ENCODE measurements at places on chromosomes 12 and 14.

DNA sequence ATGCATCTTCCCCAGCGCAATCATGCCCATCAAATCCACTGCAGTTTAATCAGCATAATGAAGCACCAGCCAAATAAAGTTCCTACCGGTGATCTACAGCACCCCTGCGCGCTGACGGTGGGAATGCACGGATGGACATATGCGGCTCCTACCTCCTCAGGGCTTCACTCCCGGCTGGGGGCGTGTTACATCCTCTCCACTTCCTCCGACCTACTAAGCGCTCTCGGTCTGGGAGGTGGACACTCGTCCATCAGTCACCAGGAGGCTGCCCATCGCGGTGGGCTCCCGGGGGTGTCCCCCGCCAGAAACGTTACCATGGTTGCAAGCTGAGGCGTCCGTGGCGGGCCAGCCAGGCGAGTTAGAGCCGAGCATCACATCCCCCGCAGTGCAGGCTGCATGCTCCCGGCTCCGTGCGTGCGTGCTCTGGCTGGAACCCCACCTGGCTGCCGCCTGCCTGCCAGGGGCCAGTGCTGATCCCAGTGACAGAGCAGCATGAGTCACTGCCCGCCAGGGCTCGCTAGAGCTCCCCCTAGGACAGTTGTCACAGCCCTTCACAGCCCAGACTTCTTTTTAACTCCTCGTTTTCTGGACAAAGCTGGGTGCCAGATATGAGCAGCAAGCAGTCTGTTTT is 73.0 kb downstream of the CIT start:
- peak; percentile 78 for DNase-seq

GRCh38 chr12:52433501-52434080 is 580 bp downstream of the KRT75 start:
- DNase-seq = no peak

DNA sequence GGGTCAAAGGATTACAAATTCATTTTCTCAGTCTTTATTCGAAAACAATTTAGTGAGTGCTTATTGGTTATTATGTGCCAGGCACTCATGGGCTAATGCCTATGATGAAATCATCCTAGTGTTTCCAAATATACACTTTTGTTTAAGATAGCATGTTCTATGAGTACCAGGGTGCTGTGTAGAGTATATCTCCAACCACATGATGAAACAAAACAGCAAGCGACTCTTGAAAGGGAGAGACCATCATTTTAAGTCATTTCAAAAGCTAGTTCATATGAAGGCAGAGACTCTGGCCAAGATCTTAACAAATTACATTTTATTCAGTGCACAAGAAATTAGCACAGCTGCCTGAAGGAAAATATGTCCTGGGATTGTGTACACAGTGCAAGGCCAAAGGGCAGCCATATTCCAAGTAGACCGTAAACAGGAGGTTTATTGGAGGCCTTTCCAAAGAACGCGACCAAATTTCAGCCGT is 204.2 kb downstream of the EFCAB11 start:
- no peak for DNase-seq

- no peak for DNase-seq
Measured at GRCh38 chr12:2639020-2639298, 155.8 kb upstream of the FKBP4 start.

GRCh38 chr12:39835517-39836489 is 216.2 kb upstream of the ABCD2 start:
- no peak for DNase-seq

DNA sequence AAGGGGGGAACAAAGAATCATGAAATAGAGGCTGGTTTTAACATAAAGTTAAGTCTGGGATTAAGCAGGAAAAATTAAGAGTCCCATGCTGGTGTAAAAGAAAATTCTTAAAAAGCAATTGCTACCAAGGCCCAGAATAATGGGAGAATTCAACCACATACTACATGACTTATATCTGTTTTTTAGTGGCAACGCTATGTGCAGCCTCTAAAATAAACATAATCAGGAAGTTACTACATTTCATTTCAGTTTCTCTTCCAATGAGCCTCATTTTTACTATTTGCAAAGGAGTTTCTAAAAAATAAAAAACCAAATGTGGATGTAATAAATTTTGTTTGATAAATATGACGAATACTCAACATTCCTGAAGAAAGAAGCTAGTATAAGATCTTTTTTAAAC is 58.1 kb downstream of the CPNE8 start:
- DNase-seq = no peak

DNA sequence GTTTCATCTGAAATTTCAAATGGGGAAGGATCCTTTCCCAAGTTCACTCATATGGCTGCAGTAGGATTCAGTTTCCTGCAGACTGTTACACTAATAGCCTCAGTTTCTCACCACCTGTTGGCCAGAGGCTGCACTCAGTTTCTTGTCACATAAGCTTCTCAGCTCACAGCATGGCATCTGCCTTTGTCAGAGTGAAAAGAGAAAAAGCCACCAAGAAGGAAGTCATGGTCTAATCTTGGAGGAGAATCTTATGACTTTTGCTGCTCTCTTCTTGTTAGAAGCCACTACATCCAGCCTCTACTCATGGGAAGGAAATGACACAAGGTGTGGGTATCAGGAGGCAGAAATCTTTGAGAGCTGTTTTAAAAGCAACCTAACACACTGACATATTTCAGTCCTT is 39.4 kb upstream of the BTG1 start:
- no peak for DNase-seq

GRCh38 chr12:108757856-108758255 is 26.5 kb upstream of the CORO1C start:
- DNase-seq = no peak

DNA sequence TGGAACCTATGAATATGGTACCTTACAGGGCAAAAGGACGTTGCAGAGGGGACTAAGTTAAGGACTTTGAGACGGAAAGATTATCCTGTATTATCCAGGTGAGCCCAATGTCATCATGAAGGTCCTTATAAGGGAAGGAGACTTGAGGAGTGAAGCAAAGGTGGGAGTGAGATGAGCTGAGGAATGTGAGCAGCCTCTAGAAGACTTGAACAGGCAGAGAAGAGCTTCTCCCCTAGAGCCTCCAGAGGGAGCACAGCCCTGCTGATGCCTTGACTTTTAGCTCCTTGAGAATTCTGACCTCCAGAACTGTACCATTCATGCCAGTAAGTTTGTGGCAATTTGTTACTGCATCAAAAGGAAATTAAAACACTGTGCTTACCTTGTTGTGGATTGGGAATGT is 41.8 kb upstream of the DCD start:
- no peak for DNase-seq

DNA sequence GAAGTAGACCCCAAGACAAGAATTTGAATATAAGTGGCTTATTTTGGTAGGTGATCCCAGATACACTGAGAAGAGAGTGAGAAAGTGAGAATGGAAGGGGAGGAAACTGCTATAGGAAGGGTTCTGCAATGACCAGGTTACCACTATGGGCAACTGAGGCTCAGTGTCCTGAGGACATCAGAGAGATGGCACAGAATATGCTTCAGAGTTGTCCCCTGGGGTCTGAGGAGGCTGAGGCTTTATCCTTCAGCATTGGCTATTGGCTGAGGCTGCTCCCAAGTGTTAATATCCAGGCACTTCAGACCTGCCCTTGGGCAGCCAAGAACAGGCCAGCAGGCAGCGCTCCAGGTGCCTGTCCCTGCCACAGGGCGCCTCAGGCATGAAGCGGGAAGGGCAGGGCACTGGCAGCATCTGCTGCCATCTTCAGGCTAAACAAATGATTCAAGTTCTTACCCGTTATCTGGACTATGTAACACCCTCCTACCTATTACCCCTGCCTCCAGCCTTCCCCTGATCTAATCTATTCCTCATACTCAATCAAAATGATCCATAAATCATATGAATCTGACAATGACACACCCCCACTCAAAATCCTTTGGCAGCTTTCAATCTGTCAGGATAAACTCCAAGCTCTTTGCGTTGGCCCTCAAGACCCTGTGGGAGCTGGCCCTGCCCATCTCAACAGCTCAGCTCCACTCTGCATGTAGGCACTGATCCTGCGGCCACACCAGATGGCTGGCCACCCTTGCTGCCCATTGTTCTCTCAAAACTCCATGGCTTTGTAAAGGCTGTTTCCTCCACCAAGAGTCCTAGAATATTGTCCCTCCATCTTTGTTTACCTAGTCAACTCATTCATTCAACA is 42.4 kb downstream of the CKAP4 start:
- peak; percentile 33 for DNase-seq

DNA sequence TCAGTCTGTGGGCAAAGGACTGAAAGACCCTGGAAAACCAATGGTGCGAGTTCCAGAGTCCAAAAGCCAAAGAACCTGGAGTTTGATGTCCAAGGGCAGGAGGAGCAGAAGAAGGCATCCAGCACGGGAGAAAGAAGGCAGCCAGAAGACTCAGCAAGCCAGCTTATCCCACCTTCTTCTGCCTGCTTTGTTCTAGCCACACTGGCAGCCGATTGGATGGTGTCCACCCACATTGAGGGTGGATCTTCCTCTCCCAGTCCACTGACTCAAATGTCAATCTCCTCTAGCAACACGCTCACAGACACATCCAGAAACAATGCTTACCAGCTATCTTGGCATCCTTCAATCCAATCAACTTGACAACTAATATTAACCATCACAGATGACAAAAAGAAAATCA is 57.2 kb upstream of the CAPRIN2 start:
- no peak for DNase-seq

DNA sequence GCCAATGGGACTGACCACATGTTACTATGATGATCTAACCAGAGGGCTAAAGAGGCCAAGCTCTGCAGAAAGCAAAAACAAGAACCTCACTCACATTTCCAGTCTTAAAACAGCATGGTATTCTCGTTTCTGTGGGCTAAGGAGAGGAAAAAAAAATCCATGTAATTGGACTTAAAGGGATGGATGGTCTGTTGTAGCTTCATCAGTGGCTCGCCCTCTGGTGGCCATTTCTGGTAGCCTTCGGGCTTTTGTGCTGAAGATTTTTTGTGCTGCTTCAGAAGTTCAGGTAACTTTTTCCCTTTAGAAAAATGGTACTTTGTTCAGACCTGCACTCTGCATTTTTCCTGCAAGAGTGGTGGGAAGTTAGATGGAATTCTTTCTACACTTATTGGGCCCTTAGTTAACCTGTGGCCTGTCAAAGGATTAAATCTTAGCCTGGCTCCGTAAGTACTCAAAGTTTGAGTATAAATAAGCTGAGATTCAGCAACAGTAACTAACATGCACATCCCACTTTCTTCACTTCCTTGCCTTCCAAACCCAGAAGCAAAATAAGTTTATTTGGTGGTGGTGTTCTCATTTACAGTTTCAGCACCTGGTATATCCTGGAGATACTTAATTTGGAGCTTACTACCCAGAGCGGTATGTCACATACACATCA is 22.3 kb downstream of the DCAF4 start:
- DNase-seq = peak; percentile 56

DNA sequence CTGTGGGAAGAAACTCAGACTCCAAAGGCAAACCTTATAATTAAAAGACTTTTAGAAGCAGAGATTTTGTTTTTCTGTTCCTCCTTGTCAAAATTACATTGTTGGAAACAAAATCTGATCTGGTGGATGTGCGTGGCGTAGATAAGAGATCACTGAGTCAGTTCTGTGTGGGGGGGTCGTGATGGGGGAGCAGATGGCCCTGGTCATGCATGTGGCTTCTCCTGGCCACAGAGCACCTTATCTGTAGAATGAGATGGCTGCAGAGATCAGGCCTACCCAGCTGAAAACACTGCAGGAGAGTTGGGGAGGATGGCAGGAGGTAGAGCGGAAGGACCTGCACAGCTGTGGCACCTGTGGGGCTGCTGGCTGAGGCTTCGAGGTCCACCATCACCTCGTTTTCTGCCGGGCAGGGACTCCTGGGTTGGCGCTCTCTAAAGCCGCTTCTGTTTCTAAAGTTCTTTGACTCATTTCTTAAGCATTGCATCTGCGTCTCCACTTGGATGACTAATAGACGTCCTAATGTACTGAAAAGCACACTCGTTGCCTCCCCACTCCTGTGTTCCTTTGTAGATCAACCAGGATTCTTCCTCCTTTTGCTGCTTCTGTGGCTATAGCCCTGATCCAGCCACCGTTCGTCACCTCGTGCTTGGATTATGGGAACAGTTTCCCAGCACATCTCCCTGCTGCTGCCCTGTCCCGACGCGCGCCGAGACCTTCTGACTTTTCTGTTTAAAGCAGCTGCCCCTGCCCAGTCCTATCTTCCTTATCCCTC is 93.4 kb downstream of the TSPAN9 start:
- peak; percentile 51 for DNase-seq

- DNase-seq = no peak
Measured at GRCh38 chr14:103231376-103232019, 102.5 kb upstream of the EIF5 start.

DNA sequence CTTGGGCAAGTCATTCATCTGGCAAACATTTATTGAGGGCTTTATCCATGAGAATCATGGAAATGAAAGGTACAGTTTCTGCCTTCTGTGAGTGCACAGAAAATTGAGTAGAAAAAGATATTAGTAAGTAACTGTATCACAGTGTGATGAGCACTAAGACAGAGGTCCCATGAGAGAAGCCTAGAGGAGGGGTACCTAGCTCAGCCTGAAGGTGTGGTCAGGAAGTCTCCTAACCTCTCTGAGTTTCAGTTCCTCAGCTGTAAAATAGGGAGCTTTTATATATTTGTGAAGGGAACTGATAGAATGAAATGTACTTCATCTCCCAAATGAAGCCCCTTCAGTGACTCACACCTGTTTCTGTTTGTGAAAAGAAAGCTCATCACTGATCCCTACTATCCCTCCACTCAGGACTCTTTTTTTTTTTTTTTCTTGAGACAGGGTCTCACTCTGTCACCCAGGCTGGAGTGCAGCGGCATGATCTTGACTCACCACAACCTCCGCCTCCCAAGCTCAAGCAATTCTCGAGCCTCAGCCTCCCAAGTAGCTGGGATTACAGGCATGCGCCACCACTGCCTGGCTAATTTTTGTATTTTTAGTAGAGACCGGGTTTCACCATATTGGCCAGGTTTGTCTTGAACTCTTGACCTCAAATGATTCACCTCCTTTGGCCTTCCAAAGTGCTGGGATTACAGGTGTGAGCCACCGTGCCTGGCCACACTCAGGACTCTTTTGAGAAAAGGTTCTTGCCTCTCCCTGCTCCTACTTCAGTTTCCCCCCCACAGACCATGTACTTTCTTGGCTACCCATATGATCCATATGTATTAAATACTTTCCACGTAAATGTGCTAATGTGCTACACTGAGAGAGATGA is 93.7 kb upstream of the FUT8 start:
- DNase-seq = no peak

- no peak for DNase-seq
Measured at GRCh38 chr14:79786522-79786921, 424.8 kb downstream of the DIO2 start.

- no peak for DNase-seq
Measured at GRCh38 chr14:102246071-102246470, 58.9 kb downstream of the MOK start.

- DNase-seq = no peak
Measured at GRCh38 chr12:69331519-69331908, 16.7 kb upstream of the LYZ start.

DNA sequence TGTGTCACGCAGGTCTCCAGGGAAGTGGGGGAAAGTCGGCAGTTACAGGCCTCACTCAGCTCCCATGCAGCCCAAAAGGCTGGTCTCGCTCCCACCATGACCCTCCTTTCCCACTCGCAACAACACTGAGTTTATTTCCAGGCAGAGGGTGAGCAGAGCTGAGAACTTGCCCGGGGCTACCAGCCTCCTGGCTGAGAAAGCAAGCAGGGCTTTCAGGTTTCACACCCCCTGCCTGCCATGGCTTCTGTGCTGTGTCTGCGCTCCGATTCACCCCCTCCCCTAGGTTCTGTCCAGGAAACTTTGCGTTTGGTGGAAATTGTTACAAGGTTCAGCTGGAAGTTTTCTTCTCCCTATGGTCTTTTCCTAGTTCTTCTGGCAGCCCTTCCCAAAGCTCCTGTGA is 17.1 kb downstream of the OR10G2 start:
- no peak for DNase-seq

GRCh38 chr14:94139421-94139820 is 10.0 kb upstream of the IFI27L2 start:
- DNase-seq = no peak
